ENCODE measurements at places on chromosomes 3 and 15. TPM values are rescaled to one million over a fixed set of nuclear protein-coding genes. Genes with fewer than 3 reads are reported as not detected.

TEX55 gene
- total RNA-seq: not detected

TNFSF10 gene
- 7.4 TPM for total RNA-seq

TTC21A gene
- 15.9 TPM for total RNA-seq

DNA sequence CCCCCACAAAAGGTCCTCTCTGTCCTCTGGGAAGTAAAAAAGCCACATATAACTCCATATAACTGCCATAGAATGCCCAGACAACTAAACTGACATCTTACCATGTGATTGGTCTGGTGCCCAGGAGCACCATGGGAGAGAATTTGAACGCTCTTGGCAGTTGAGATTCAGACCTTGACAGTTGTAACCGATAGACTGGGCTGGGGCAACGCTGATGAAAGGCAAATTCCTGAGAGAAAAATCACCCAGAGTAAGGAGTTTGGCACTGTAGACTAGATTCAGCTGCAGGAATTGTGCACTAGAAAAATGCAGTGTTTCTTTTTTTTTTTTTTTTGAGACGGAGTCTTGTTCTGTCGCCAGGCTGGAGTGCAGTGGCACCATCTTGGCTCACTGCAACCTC is 240.5 kb downstream of the SOX2 start:
- DNase-seq: no peak
- H3K36me3 ChIP-seq: no peaks in the 10 kb centered on the region
- H3K4me1 ChIP-seq: no peaks in the 10 kb centered on the region
- no peak overlapping the region for H3K27ac ChIP-seq

- no peaks in the 10 kb centered on the region for H3K36me3 ChIP-seq
- H3K4me1 ChIP-seq: no peaks in the 10 kb centered on the region
- no peak overlapping the region for H3K4me3 ChIP-seq
- H3K27ac ChIP-seq: no peak overlapping the region
- H3K27me3 ChIP-seq: no peaks in the 10 kb centered on the region
Measured at GRCh38 chr3:178386401-178386800, 149.8 kb upstream of the KCNMB2 start.
